ENCODE measurements at places on chromosomes 1 and 21.

GRCh38 chr1:112337028-112337531 lies 58.9 kb upstream of the CTTNBP2NL start:
- DNase-seq, result no peak

GRCh38 chr1:81756872-81757271 lies 43.9 kb upstream of the ADGRL2 start:
- DNase-seq, result no peak

GRCh38 chr1:160096274-160097116 lies 1.9 kb downstream of the IGSF8 start:
- DNase-seq, result peak; percentile 24

DNA sequence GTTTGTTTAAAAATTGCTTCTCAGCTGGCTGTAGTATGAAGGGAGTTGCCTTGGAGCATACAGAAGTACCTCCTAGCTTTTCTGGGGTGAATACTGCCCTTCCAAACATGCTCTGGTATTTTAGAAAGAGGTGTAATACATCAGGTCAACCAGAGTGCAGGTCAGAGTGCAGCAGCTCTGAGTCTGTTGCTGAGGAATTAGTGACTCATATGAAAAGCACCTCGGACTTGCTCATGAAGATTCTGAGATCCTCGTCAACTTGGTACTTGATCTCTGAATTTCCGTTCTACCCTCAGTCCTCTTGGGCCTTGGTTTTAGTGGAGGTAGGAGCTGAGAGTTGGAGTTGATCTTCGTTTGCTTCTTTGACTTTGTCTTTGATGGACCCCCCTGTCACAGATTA lies 67.3 kb downstream of the NOS1AP start:
- peak; percentile 47 for DNase-seq

DNA sequence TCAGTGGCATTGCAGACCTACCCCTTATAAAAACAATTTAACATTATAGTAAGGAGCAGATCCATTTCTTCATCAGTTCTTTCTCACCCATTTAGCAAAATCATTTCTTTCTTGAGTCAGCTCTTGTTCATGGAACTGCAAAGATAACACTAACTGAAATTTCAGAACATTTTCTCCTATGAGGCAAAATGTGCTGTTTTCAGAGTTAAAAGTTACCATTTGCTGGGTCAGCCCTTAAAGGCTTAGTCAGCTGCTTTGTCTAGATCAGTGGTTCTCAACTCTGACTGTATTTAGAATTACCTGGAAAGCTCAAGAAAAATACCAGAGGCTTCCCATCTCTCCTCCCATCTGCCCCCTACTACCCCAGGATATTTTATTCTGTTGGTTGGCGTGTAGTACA lies 12.2 kb downstream of the METTL13 start:
- no peak for DNase-seq

- DNase-seq, result no peak
Observed at GRCh38 chr1:119150150-119150549, 9.7 kb upstream of the WARS2 start.

GRCh38 chr1:33399375-33399774 lies 31.5 kb downstream of the PHC2 start:
- no peak for DNase-seq

DNA sequence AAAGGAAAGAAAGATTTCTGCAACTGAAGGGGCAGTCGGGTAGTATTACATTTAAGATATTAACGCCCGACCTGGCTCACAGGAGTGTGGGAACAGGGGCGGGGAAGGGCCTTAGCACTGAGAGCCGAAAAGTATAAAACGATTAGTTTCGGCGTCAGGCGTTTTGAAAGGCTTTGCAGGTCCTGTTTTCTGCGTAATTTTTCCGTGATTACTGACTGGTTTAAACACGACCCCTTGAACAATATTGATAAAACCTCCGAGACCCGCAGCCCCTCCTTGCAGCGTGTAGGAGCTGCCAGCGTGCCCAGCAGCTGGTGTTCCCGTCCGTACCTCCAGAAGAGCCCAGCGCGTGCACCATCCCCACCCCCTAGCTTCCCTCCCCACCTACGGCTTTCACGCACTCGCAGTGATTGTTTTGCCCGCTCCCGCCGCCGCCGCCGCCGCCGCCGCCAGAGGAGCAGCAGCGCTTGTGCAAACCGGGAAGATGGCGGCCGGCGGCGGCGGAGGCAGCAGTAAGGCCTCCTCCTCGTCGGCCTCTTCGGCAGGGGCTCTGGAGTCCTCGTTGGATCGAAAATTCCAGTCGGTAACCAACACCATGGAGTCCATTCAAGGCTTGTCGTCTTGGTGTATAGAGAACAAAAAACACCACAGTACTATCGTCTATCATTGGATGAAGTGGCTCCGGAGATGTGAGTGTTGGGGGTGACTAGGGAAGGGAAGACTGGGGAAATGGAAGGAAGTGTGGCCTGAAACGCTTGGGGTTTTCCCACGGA lies 470 bp downstream of the RPRD2 start:
- DNase-seq, result no peak

DNA sequence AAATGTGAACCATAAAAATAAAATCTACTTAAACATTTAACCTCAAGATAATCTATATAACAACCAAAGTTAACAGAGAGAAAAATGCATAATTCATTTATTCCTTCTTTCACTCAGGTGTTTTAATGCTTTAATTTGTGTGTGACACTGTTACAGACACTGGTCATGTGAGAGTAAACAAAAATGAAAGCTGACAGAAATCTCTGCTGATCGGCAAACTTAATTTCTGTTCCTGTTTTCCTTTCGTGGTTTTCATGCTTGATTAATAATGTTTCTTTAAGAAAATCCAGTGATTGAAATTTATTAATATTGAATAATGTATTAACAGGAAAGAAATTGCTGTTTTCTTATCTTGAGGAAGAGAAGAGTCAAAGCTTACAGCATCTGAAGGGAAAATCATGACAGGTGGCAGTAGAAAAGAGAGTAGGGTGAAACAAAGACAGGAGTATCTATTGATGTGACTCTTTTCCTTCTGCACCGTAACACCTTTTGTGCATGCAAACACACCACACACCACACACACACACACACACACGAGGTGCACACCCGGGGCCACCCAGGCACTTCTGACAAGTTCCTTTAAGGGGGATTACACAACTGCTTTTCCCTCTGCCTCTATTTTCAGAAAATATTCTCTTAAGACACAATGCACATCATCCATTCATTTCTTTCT lies 1.6 kb downstream of the OR2AK2 start:
- no peak for DNase-seq

DNA sequence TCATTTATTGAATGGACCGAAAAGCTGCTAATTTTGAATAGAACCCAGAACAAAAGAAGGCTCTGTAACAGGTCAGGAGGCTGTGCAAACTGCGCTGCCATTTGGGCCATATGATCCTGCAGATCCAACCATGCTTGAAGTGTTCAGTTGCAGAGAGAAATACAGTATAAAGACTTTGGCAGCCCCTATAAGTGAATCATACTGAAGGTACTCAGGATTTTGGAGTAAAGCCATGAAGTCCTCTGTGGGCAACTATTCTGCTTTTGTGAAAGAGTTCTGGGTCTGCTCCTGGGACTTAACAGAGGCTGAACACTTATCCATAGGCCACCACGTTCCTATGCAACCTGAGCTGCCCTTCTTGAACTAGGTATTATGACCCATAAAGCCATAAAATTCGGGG lies 1613.6 kb upstream of the PRMT6 start:
- DNase-seq, result no peak

GRCh38 chr1:237903961-237904360 lies 13.2 kb upstream of the ZP4 start:
- DNase-seq, result no peak

GRCh38 chr1:93349231-93350135 lies 3.8 kb downstream of the DR1 start:
- DNase-seq, result no peak

DNA sequence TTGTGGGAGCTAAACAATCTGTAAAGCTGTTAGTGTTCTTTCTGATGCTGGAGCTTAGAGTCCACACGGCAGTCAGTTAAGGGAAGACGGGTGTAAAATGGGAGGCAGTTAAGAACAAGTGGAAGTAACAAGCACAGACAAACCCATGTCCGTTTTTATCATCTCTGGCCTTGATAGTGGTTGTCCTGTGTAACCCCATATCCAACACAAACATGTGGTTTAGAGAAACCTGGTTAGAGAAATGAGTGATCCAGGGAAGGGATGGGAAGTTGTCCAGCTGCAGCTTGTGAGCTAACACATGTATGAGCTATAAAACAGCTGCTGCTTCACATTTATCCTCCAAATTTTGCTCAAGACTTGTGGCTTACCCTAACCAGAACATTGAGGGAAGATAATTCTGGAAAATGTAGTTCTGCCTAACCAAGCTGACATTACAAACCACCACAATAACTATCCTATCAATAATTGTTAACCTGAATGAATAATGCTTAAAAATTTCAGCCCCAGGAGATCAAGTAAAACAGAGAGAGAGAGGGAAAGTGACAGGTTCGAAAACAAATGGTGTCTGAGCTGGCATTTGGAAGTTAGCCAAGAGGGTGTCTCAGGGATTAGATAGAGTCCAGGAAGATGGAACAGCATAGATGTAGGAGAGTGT lies 10.6 kb upstream of the C1orf162 start:
- no peak for DNase-seq

DNA sequence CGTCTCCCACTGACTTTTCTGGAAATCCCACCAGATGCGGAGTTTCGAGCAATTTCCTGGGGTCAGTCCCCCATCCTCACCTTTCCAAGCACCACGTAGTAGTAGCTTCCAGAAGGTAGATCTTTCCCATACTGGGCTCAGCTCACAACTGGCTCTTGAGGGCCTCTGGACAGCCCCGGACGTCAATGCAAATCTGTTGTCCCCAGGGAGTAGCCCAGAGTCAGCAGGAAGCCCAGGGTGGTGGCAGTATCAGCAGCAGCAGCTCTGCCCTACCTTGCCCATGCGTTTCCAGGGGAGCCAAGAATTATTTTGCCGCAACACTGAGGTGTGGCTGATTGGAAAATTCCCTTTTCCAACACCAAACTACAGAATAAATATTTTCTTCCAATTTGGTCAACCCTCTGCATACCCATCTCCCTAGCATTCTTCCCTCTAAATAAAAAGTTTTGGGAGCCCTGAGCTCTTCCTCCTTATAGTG lies 70.3 kb downstream of the CD46 start:
- DNase-seq, result no peak

DNA sequence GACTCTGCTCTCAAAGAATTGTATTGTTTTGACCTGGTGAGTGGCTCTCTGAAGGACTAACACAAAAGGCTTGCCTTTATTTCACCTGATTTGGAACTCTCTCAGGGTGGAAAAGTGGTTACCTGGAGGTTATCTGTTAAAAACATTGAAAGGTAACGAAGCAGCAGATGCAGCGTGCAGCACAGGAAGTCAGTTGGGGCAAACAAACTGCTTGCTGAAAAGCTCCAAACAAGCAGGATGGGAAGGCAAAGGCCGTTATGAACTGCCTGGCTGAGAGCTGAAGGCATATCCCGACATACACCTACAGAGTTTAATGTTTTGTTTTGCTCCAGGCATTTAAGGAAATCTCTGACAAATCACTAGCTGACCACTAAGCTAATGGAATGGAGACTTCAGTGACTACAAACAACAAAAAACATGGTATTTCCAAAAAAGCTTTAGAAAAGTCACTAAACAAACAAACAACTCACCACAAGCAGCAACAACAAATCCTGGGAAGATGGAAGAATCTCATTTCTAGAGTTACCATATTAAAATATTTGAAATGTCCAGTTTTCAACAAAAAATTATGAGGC lies 44.3 kb upstream of the BATF3 start:
- no peak for DNase-seq

GRCh38 chr1:240577095-240577494 lies 34.9 kb downstream of the GREM2 start:
- no peak for DNase-seq

Measured in BJ (cell line).